ENCODE measurements at places on chromosomes 11 and 22. TPM values are rescaled to one million over a fixed set of nuclear protein-coding genes. Genes with fewer than 3 reads are reported as not detected.

OSBP2 gene
- 3.0 TPM for total RNA-seq

KRTAP5-10 gene
- 0.16 TPM for total RNA-seq

CALCB gene
- total RNA-seq, result not detected

B3GAT1 gene
- 0.08 TPM for total RNA-seq

TM7SF2 gene
- total RNA-seq, result 53.2 TPM

OR52I2 gene
- total RNA-seq, result not detected

ZFPL1 gene
- total RNA-seq, result 25.7 TPM

SNX32 gene
- 0.12 TPM for total RNA-seq

CAPN5 gene
- 30.4 TPM for total RNA-seq

TOLLIP gene
- 118 TPM for total RNA-seq

OOSP1 gene
- total RNA-seq, result not detected

CYTH4 gene
- 1.6 TPM for total RNA-seq

IL10RA gene
- total RNA-seq, result 3.8 TPM

TMEM45B gene
- total RNA-seq, result 106 TPM

DNA sequence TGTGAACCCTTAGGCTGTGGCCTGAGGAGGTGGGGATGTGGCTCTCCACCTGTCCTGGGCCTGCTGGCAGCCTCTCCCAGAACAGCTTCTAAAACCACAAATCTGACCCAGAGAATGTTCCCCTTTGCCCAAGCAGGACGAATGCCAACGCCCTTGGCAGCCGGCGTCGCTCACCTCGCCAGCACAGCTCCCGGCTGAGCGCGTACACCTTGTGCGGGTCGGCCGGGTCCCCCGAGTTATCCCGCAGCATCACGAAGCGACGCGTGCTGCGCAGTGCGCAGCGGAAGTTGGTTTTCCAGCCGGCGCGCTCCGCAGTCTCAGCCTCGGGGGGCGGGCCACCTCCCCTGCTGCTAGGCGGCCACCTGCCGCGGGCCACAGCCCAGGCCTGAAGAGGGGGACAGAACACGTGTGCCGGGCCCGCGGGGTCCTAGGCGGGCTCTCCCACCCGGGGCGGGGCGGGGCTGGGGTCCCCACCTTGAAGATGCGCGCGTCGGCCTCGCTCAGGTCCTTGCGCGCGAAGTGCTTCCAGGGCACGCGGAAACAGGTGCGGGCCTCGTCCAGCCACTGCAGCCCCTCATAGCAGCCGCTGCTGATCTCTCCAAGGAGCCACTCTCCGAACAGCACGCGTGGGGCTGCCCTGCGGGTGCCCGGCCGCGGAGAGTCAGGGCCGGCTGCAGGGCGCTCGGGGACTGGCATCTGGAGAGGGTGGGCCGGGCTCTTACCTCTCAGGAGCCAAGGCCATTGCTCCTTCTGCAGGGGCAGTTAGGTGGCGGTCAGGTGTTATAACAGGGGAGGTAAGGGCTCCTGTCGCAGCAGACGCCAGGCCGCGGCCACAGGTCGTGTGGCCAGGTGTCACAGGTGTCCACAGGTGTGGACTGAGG, 887 bp downstream of the IRF7 start:
- peak; percentile 1 for ATAC-seq

GRCh38 chr11:65420979-65421793, 1.4 kb upstream of the NEAT1 start:
- ATAC-seq, result peak; percentile 61

DNA sequence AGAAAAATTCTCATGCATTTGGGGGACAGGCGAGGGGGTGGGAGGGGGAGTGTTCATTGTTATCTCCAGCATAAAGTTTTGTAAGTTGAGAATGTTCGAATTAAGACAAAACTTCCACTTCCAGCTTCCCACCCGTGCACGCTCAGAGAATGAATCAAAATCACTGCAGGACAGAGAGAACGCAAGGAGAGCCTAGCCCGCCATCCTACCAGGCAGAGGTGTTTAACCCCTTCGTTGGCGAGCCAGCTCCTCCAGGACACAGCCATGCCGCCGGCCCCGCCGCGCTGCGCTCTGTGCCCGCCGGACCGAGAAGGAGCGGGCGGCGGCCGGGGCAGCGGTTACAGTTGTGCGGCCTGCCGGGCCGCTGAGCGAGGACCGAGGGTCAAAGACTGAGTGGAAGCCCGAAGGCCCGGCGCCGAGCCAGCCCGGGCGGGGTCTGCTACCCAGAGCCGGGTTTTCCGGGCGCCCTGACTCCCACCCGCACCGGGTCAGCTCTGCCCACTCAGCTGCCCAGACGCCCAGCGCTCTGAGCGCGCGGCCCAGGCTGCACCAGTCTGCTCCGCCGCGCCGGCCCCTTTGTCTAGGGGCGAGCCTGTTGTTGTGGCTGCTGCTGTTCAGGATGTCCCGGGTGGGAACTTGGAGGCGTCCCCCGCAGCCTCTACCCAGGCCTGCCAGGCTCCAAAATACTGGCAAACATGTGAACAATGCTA, at the start of gene NOX4:
Gene NOX4, minus strand, starts transcription at position 395 of the 710 bp plus-strand sequence. Its CDS starts 129 bp downstream, at position 266.
- ATAC-seq, result peak; percentile 49

GRCh38 chr11:129148487-129148886, 43.6 kb downstream of the ARHGAP32 start:
- peak; percentile 92 for ATAC-seq

DNA sequence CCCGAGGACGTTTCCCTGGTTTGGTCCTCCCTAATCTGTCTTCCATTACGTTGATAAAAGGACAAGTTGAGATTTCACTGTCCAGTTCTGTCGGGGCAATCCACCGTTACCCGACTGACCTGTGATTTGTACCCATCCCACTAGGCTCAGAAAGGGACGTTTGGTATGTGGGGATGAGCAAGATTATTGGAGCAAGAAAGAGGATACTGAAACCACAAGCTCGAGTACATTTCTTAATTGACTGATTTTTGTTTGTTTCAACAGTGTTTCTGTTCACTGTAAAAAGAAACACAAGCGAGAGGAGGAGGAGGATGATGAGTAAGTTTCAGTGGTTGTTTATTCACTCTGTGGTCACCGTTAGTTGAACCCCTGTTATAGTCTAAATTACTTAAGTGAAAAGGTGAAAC, 969 bp downstream of the CCDC117 start:
- no peak for ATAC-seq

DNA sequence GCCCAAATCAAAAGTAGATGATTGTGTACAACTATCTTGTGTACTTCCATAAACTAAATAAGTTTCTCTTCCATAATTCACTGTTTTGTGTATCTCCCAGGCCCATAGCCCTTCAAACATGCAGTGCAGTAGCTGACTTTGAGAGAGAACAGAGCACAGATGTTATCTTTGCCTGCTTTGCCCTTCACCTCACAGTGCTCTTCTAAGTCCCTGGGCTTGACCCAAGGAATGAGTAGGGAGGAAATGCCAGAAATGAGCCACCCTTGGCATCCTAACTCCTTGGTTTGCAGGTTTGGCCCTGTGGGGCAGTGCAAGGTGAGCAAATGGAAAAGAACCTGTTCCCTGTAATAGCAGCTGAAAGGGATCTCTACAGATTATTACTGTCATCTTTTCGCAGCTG, 79.2 kb downstream of the STIM1 start:
- ATAC-seq, result peak; percentile 24

GRCh38 chr11:120378474-120378873, 42.3 kb downstream of the ARHGEF12 start:
- ATAC-seq, result peak; percentile 67

GRCh38 chr11:83156996-83157593, at the start of gene PCF11:
PCF11 (plus strand) TSS chr11:83157131; CDS start chr11:83157440, 309 bp downstream.
- ATAC-seq, result peak; percentile 2

DNA sequence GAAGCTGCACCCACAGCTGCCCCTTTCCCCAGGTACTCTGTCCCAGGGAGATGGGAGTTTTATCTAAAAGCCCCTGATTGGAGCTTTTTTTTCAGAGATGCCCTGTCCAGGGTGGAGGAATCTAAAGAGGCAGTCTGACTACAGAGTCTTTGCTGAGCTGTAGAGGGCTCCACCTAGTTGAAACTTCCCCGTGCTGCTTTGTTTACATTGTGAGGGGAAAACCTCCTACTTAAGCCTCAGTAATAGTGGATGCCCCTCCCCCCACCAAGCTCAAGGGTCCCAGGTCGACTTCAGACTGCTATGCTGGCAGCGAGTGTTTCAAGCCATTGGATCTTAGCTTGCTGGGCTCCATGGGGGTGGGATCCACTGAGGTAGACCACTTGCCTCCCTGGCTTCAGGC, 470.1 kb upstream of the LARGE1 start:
- no peak for ATAC-seq

DNA sequence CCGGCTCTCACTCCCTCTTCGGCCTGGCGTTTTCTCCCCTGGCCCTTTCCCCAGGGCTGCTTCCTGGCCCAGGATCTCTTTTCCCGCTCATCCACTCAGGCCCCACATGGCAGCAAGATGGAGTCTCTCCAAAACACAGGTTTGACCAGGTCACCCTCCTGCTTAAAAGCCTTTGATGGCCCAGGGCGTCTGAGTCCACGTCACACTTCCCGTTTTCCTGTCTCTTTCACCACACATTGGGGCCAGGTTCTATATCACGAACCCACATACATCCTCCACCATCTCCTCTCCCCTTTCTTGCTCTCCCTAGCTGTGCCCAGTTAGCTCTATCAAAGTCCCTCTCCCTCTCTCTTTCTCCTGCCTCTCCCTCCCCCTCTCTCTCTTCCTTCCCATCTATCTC, 7.8 kb upstream of the LRRC32 start:
- ATAC-seq, result no peak

DNA sequence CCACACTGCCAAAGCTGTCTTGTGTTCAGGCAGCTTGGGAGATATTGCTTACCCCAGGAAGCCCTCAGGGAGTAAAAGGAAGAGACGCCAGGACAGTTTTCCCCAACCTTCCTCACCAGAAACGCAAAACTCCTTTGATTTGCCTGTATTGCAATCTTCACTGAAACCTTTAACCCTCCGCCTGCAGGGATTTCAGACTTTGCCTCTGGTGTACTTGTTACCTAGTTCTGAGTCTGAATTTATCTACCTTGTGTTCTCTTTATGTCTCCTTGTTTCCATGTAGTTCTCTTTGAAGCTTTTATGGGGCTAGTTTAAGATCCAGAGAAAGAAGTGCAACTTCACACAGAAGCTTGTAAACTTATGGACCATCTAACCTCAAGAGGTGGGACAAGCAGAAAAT, 154.2 kb downstream of the DSCAML1 start:
- no peak for ATAC-seq

- no peak for ATAC-seq
Observed at GRCh38 chr22:48699511-48699910, 1128.2 kb downstream of the BRD1 start.

DNA sequence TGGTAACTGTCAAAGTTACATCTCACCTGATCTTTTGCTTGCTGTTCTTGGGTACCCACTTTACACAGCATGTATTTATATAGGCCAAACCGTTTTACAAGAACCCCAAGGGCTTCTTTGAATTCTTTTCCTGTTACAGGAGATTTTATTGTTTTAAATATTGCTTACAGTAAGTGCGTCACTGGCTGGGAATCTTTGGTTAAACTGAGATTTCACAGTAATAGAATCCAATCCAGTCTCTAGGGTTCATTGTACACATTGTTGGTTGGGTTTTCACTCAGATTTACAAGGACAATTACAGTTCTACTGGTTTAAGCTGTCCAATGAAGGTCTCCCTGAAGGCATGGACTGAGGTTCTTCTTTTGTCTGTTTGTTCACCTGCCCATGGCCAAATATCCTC, 171.7 kb downstream of the INSC start:
- ATAC-seq, result no peak

DNA sequence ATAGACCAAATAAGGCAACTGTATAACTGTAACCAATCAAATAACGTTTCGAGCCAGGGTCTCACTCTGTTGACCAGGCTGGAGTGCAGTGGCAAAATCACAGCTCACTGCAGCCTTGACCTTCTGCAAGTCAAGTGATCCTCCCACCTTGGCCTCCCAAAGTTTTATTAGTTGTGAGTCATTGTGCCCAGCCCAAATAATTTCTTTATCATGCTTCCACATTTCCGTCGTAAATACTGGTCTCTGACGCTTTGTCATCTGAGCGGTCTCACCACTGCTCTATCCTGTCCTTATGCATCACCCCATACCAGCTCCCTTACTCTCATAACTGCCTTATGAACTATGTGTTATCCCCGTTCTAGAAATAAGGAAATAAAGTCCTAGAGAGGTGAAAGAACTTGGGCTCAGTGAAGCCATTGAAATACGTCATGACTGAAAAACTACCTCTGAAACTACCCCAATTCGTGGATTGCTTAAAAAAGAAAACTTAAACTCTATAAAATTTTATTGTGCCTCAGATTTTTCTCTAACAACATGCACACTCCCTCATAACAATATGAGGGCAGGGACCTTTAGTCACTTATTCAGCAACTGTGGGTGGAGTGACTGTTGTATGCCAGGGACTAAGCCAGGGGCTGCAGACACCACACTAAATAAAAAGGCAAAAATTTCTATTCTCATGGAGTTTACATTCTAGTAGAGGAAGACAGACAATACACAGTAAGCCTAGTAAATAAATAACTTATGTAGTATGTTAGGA, 15.8 kb upstream of the RTN4RL2 start:
- no peak for ATAC-seq

DNA sequence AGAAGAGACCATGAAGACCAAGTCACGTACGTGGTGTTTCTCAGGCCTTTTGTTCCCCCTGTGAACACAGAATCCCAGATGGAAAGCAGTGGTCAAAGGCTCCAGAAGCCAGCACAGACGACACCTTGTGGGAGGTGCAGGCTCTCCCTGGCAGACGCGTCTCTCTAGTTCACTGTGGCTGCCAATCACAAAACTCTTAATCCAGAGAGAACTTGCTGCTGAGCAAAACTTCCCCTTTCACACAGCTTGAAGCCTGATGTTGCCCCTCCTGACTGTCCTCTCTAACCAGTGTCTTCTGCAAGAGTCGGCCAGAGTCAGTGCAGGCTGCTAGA, 67.1 kb downstream of the PIWIL3 start:
- ATAC-seq, result no peak

DNA sequence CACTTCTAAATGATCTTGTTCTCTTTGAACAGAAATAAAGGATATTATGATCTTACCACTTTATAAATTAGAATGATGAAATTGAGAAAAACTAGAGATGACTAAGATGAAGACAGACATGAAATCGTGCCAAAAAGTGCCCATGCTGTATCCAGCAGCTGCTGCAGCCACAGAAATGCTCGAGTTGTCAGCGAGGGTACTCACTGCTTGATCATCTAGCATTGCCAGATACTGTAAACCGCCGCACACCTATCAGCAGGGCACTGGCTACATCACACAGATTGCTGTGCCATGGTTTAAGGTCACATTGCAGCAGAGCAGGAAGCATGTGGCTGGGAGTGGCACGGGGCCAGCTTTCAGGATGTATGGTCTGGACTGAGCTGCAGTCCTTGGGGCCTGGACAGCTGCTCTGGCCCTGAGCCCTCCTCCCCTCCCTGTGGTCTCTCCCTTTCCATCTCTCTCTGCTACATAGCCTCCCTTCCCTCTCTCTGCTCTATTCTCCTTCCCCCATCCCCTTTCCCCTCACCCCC, 51.0 kb upstream of the SEPTIN5 start:
- peak; percentile 53 for ATAC-seq

GRCh38 chr11:125140233-125140632, 24.3 kb upstream of the PKNOX2 start:
- ATAC-seq, result no peak

DNA sequence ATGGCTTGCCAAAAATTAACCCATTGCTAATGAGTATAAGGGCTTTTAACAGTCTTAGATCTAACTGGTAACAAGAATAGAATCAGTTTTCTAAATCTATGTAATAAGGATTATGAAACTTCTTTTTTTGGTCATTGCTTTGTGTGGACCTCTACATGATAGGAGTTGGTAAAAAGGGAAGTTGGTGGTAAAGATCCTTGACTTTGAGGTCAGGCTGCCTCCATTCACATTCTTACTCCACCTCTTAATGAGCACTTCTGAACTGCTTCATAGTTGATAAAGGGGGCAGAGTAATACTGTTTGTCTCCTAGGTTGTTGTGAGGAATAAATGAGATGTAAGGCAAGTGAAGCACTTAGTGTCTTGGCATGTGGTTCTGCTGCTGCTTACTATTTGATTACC, 10.6 kb downstream of the EIF3M start:
- no peak for ATAC-seq

Data from esophagus mucosa (tissue), 1 donor.